Astrocyte (in vitro differentiated cells and primary cell): ENCODE measurements at places on chromosomes 2 and 18. TPM values are rescaled to one million over a fixed set of nuclear protein-coding genes. Genes with fewer than 3 reads are reported as not detected.

The ZBTB7C gene
- 1.0 and 1.4 TPM in 2 replicates for total RNA-seq

The SCN7A gene
- total RNA-seq = 0.36 and 0.50 TPM in 2 replicates

The IL18R1 gene
- total RNA-seq = 2.4 and 4.4 TPM in 2 replicates

The RNF152 gene
- 68.7 and 73.9 TPM in 2 replicates for total RNA-seq

GRCh38 chr2:70212298-70212932 lies 21.6 kb upstream of the C2orf42 start:
- DNase-seq = no peak
- peaks cover 42% of the 10 kb centered on the region for H3K36me3 ChIP-seq
- no peaks in the 10 kb centered on the region for H3K27me3 ChIP-seq

DNA sequence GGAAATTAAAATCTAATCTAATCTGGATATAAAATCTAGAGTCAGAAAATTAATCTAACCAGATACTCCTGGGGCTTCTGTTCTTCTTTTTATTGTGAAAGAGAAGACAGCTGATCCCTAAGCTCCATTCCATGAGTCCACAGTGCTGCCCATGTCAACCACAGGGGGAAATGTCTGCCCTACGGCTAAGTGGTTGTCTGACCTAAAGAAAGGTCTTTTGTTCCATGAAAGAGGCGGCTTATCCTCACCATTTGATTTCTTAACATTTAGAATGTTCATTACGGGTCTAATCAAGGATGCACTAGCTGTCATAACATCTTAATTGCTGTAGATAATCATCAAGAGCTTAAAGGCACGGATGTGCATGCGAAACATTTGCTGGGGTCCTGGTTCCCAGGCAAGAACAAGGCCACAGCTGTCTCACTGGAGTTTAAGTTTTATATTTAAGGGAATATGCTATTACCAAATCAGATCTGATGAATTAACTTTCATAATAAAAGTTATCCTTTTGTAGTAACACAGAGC lies 162.6 kb downstream of the PAX3 start:
- no peak for DNase-seq
- H3K36me3 ChIP-seq = no peaks in the 10 kb centered on the region
- no peaks in the 10 kb centered on the region for H3K4me1 ChIP-seq
- no peak overlapping the region for H3K27ac ChIP-seq
- H3K27me3 ChIP-seq = no peaks in the 10 kb centered on the region
